ENCODE measurements at places on chromosomes 5 and 9. TPM values are rescaled to one million over a fixed set of nuclear protein-coding genes. Genes with fewer than 3 reads are reported as not detected.
A peak's percentile ranks its signal among the peaks of the same experiment; 100 is the strongest.

The PTPRD gene
- 16.2 TPM for total RNA-seq

The PKD2L2 gene
- not detected for total RNA-seq

The COL15A1 gene
- 0.07 TPM for total RNA-seq

The ALDH7A1 gene
- total RNA-seq: 142 TPM

The ADGRV1 gene
- total RNA-seq: 15.9 TPM

The CACNA1B gene
- not detected for total RNA-seq

The SCGB3A1 gene
- 3.3 TPM for total RNA-seq

DNA sequence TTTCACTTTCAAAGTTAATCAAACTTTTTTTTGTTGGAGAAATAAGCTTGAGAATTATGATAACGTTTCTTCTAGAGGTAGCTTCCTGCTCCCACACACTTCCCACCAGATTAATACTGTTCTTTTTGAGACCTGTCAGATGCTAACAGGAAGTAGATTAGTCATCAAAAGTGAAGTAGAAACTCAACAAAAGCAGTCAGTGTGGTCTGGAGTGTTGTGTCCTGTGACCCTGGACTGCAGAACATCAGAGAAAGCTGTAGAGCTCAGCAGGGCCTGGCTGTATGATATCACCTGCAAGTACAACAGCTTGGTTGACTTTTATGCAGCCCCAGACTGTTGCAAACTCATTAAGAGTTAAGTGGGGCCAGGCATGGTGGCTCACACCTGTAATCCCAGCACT lies 495.7 kb upstream of the CYLC2 start:
- no peak for DNase-seq

- no peak for DNase-seq
These were observed 63.3 kb upstream of the SLC30A5 start for GRCh38 chr5:69030358-69031062.

DNA sequence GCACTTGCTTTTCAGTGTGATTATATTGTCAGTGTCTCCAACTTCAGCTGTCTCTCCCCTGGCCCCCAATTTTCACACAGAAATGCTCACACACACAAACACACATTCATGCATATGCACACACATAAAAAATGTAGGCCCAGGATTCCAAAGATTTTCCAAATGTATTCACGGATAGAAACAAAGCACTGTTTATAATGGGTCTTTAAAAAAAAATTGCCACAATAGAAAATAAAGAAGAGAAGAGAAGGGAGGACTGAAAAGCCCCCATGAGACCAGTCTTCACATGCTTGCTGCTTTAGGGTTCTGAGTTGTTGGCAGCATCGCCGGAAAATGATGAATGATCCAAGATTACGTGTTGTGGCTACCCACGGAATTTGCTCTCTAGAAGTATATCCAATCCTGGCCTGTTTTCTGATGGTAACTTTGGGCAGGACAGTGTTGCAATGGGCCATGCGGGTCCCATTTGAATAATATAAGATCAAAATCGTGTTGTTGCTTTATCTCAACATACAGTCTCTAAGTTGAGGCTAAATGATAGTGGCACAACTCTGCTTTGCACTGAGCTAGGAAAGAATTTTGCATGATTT lies 36.2 kb upstream of the ACO1 start:
- no peak for DNase-seq

DNA sequence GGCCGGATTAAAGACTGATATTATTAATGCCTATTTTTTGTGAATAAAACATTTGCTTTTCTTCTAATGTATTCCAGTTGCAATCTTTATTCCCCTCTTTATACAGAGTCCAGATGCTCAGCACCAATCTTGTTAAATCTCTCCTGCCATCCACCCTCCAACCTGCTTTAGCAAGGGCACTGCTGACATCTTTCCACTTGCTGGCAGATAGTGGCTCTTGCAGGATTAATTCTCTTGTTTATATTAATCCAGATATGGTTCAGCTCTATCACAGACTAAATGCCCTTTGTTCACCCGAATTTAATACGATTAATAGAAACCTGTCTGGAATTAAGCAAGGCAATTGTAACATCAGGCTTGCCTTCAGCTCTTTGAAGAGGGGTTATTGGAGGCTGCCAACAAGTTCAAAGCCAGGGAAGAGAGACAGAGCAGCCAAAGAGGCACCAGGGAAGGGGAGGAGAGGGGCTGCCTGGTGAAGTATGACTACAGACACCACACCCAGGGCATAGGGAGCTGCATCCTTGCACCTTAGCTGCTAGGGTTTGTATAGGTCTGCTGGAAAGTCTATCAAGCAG lies 236.2 kb downstream of the SAXO1 start:
- DNase-seq: no peak

DNA sequence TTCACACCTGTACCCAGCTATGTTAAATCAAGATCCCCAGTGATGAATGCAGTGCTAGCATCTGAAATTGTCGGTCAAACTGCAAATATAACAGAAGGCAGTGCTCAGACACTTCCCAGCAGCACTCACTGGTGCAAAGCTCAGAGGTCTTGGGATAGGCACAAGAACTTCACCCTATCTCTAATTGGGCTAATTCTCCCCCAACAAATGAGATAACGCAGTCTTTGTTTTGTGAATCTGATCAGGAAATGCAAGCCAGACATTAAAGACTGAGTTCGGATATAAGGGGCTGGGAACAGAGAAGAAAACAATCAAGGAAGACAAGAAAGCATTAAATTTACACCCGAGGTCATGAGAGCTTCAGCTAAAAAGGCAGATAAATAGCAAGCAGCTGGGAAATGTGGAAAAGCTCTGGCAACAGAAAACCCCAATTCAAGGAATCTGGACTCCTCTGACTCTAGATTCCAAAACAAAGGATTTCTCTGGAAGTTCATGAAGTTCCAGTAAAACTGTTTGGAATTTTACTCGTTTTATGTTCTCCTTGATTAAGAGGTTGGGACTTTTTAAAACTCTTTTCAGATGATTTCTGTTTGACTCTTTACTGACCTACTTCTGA lies 65.1 kb downstream of the GNA14 start:
- DNase-seq: no peak

DNA sequence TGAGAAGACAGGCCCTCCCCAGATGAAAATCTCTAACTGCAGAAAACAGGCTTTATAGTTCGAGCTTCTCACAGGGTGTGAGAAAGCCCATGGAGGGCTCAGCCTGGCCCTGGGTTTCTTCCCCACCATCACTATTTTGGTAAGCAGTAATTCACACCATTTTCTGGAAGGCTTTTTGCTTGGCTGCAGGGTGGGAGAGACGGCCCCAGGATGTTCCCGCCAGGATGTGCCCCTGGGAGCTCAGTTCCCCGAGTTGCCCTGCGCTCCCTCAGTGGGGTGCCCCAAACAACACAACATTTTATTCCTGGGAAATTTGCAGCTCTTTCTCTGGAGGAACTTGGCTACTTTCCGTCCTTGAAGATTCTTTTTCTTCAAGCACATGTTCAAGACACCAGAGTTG lies 100.8 kb downstream of the HSD17B3 start:
- DNase-seq: no peak

- DNase-seq: no peak
These were observed 81.6 kb downstream of the DAP start for GRCh38 chr5:10679336-10679988.

DNA sequence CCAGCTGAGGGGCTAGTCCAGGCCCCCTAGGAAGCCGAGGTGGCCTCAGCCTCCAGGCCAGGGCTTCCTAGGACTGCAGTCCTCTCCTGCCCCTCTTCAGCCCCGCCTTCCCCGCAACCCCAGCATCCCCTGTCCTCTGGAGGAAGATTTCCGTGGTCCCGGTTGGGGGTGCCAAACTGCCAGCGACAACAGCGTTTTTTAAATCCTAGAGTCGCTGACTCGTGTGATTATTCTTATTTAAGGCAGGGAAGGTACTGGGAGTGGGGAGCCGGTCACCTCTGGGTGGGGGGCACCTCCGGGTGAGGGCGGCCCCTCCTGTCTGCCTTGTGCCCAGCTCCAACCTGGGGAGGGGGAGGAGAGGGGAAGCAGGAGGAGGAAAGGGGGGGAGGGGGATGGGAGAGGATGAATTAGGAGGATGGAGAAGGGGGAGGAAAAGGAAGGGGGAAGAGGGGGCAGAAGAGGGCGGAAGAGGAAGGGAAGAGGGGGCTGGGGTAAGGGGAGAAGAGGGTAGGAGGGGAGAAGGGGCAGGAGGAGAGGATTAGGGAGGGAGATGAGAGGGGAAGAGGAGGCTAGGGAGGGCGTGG lies 173.1 kb upstream of the IER5L start:
- no peak for DNase-seq

DNA sequence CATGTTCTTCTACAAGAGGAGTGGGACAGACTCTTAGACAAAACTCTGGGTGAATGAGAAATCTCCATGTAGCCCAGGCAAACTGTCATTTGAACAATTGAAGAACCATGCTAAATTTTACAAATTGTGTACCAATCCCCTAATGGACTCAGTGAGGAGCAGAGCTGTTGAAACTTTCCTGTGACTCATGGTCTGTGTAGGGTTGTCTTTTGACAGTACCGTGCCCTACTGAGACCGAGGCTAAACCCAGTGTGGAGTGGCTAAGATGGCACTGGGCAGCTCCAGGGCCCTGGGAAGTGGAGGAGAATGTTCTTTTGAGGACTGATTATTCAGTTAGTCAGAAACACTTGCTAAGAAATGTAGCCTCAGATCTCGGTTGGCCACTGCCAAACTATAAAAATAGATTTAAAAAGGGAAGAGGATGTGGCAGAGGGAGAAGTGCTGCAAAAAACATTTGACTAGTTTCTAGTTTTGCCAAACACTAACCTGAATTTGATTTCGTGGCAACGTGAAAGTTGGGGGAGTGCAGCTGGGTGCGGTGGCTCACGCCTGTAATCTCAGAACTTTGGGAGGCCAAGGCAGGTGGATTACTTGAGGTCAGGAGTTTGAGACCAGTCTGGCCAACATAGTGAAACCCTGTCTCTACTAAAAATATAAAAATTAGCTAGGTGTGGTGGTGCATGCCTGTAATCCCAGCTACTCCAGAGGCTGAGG lies 24.7 kb downstream of the POU4F3 start:
- no peak for DNase-seq

DNA sequence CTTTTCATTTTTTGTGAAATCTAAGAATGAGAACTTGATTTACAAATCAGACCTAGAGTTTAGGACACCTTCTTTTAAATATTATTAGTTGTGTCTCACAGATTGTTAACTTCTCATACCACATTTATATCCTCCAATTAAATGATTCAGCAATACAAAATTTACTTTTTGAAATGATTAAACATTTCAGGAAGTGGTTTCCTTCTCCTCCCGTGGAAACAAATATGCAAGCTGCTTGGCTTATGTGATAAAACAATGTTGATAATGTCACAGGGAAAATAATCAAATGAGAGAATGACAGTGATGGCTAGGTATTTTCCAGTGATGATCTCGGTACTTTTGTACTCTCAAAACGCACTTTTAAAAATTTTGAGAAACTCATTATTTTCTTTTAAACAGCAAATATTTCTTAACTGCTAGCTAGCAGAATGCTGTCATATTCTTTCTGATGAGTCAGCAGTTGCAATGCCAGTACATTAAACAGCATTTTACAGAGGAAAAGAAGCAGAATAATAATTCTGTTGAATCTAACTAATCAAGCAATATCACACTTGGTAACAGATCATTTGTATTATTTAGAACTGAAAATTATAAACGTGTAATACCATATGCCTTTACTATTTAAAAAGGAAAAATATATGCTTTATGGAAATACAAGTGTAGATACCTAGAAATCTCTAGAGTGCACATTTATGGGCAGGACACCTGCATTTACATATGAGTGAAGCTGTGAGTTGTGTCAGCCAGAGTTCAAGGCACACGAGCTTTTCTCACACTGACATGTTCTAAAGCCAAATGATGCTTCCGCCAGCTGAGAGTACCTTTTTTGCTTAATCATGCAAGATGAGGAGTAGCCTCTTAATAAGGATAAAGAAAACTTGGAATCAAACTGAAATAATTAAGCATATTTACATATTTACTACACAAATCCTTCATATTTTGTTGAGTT lies 53.6 kb upstream of the CDH18 start:
- DNase-seq: no peak

DNA sequence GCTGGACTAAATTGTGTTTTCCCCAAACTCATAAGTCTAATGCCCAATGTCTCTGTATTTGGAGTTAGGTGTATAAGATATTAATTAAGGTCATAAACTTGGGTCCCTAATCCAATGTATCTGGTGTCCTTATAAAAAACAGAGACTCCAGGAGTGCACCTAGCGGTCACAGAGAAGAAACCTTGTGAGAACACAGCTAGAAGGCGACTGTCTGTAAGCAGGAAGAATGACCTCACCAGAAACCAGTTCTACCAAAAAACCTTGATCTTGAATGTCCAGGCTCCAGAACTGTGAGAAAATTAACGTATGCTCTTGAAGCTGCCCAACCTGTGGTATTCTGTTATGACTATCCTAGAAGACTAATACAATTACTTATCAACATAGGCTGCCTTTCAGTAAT lies 591.7 kb upstream of the PTPRD start:
- no peak for DNase-seq

- DNase-seq: no peak
These were observed 10.2 kb upstream of the LCP2 start for GRCh38 chr5:170307575-170308465.

DNA sequence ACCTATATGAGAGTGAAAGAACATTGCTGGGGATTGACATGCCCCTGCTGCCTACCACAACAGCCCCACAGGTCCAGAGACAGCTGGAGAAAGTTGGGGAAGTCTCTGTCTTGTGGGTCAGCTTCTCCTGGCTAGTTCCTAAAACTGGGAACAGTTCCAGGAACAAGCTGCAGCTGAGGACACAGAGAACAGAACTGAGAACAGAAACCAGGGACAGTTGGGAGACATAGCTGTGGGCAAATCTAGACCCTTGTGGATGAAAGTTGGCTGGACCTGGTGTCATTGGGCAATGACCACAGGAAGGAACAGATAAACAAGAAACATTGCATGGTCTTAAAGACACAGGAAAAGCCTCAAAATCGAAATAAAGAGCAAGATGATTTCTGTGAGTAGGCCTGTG lies 58.3 kb upstream of the MOCS2 start:
- DNase-seq: peak; percentile 71
